ENCODE measurements at places on chromosomes 12 and 14. TPM values are rescaled to one million over a fixed set of nuclear protein-coding genes. Genes with fewer than 3 reads are reported as not detected.

The KRT6C gene
- not detected for total RNA-seq

The RIN3 gene
- total RNA-seq: 6.6 TPM

The PUS7L gene
- 8.9 TPM for total RNA-seq

The KRT79 gene
- not detected for total RNA-seq

The GPRC5D gene
- not detected for total RNA-seq

The DCAF4 gene
- total RNA-seq: 5.1 TPM

The TMEM229B gene
- total RNA-seq: 1.1 TPM

The KRT83 gene
- not detected for total RNA-seq

The CAPZA3 gene
- total RNA-seq: not detected

The PTCSC3 gene
- not detected for total RNA-seq

The MYH7 gene
- total RNA-seq: not detected

The RDH16 gene
- under 0.01 TPM for total RNA-seq

The WSCD2 gene
- total RNA-seq: not detected

The CLEC14A gene
- 84.2 TPM for total RNA-seq

The STAT2 gene
- 44.3 TPM for total RNA-seq

The NFE2 gene
- not detected for total RNA-seq

The SLC6A13 gene
- not detected for total RNA-seq

The APAF1 gene
- 19.1 TPM for total RNA-seq

The CLBA1 gene
- total RNA-seq: 5.1 TPM

The RPS6KL1 gene
- 5.6 TPM for total RNA-seq

The KRT77 gene
- total RNA-seq: not detected

The ASIC1 gene
- total RNA-seq: not detected

The OAS3 gene
- 6.5 TPM for total RNA-seq

The ANG gene
- total RNA-seq: 5.6 TPM

The PCED1B gene
- total RNA-seq: under 0.01 TPM

The AHSA1 gene
- 69.7 TPM for total RNA-seq

The KCNC2 gene
- total RNA-seq: not detected

The KERA gene
- total RNA-seq: not detected

The OTOGL gene
- total RNA-seq: 0.26 TPM

The KRT85 gene
- not detected for total RNA-seq

The DDIT3 gene
- total RNA-seq: 6.2 TPM

The PSME1 gene
- 144 TPM for total RNA-seq
